ENCODE measurements at places on chromosomes 1 and 21.

- no peak for DNase-seq
Observed at GRCh38 chr1:23079025-23079424, 59.8 kb downstream of the KDM1A start.

DNA sequence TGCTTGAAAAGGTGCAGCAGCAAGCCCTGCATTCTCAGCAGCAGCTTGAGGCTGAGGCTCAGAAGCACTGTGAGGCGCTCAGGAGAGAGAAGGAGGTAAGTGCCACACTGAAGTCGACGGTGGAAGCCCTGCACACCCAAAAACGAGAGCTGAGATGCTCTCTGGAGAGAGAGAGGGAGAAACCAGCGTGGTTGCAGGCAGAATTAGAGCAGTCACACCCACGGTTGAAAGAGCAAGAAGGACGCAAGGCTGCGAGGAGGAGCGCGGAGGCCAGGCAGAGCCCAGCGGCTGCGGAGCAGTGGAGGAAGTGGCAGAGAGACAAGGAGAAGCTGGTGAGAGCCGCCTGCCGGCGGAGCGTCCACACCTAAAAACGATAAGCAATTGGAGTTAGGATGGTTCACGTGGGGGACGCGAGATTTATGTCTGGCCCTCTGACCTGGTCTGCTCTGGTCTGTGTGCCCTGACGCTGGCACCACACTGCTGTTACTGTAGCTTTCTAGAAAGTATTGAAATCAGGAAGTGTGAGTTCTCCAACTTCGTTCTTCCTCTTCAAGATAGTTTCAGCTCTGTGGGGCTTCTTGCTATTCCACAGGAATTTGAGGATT is 26.7 kb upstream of the DIP2A start:
- peak; percentile 32 for DNase-seq

- no peak for DNase-seq
Observed at GRCh38 chr1:100353071-100353801, 930 bp downstream of the CDC14A start.

DNA sequence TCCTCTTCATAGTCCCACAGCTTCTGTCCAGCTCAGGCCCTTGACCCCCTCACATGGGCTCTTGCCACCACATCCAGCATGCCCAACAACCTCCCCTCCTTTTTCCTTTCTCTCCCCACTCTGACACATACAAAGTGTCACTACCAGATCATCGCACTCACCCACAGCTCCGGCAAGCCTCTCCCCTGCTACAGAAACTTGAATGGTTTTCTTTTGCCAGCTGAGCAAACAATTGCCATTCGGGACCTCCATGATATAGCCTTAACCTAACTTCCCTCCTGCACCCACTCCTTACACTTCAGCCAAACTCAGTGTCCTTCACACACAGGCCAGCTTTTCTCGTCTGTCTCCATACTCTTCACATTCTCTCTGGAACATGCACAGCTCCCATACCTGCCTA is 43.3 kb downstream of the MAB21L3 start:
- DNase-seq: no peak

GRCh38 chr1:201146626-201147390 is 7.5 kb downstream of the TMEM9 start:
- no peak for DNase-seq

DNA sequence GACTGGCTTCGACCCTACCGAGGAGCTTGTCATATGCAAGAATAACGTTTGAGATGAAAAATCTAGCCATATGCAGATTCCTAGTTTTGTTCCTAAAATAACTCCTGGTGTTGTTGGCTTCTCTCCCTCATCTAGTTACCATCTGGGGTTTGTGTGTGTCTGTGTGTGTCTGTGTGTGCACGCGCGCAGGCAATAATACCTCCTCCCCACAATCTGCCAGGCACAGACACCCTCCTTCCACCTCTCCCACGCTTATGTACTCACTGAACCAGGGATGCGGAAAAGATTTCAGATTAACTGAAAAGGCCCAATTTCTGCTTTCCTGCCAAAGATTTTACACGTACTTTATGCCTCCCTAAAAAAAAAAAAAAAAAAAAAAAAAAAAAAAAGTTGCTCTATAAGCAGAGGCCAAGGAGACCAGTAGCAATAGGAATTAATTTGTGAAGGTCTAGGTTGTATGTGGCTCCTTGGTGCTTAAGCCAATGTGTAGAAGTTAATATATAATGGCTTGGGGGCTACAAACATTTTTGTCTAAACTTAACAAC is 452.7 kb downstream of the NUF2 start:
- peak; percentile 36 for DNase-seq

GRCh38 chr1:180785291-180785690 is 127.4 kb upstream of the KIAA1614 start:
- DNase-seq: no peak

GRCh38 chr1:174958396-174958795 is 41.4 kb upstream of the CACYBP start:
- DNase-seq: no peak

DNA sequence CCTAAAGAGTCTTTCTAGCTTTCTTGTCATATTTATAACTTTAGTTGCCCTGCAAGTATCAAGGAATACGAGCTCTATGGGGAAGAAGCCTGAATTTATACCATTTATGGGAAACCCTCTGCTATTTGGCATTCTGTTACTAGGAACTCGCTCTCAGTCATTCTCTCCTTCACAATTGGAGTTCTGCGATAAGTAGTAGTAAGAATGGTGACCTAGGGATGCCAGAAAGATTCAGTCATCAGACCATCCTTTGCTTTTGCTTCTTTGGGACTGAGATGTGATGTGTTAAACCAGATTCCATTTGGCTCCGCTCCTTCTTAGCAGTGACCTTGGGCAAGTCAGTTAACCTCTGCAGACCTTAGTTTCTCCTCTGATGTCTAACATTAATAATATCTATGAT is 256.5 kb downstream of the FGGY start:
- no peak for DNase-seq

- no peak for DNase-seq
Observed at GRCh38 chr1:235932090-235932510, 65.4 kb upstream of the LYST start.

DNA sequence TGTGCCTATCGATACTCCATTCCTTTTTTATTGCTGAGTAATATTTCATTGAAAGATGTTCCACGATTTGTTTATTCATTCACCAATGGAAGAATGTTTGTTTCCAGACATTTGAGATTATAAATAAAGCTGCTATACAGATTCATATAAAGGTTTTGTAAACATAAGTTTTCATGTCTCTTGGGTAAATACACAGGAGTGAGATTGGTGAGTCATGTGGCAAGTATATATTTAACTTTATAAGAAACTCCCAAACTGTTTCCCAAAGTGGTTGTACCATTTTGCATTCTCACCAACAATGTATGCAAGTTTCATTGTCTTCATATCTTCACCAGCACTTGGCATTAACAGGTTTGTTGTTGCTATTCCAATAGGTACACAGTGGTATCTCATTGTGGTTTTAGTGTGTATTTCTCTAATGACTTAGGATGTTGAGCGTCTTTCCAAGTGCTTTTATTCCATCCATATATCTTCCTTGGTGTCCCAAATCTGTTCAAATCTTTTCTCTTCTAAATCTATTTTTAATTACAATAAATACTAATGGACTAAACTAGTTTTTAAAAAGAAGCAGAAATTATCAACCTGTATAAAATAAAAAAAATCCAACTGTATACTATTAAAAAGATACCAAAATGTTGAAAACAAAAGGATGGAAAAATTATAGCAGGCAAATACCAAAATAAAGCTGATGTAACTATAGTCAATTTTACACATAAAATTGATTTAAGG is 6.6 kb downstream of the SLC9C2 start:
- DNase-seq: no peak

DNA sequence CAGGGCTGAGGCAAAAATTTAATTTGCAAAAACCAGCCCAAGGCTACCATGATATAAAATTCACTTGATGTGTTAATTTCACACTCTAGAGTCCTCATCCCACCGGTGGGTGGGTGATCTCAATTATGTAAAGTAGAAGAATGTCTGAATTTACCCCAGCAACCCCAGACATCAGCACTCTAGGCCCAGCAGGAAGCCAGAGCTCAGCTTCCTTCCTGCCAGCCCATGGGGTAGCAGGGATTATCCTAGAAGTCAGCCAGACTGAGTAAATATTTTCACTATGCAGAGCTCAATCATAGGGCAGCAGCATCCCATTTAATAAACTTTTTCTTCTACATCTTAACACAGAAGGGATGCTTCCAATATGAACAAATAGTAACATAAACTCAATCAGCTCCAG is 71.0 kb downstream of the SIPA1L2 start:
- no peak for DNase-seq

All from occipital lobe (tissue), 3 donors.